ENCODE measurements at places on chromosomes 3 and 15.

- DNase-seq: no peak
Measured at GRCh38 chr3:4520033-4520816, 27.1 kb downstream of the ITPR1 start.

DNA sequence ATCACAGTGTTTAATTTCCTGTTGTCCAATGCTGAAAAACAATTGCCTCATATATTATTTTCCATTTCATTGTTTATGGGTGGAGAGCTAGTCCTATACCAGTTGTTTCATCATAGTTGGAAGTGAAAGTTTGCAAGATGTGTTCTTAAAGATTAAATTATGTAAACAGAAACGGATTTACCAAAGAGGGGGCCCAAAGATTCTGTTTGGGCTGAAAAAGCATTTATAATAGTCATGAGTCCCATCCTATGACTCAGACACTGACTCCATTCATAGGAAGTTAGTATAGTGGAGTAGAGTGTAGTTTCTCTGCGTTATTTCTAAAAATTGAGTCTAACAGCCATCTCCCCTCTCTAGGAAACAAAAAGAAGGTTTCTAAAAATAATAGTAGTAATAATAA, 24.3 kb downstream of the NFKBIZ start:
- DNase-seq: no peak

GRCh38 chr3:191414732-191415131, 46.2 kb upstream of the PYDC2 start:
- DNase-seq: no peak

- no peak for DNase-seq
Measured at GRCh38 chr3:74642876-74643275, 28.4 kb upstream of the CNTN3 start.

DNA sequence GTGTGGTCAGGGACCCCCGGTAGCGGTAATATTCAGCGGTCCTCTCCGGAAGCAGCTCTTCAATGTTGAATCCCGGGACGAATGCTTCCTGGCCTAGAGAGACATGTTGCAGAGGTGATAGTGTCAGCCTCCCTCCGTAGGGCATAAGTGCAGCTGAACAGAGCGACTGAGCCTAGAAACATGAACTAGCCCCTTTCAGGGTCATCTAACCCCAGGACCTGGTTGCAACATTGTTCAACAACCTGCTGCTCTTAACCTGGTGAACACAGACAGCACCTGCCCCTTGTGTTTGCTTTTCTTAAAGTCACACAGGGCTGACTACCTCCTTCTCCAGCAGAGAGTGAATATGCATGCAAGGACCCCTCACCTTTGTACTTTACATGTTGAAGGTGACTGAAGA, 41.3 kb downstream of the CA12 start:
- no peak for DNase-seq

Measured in stimulated activated CD8-positive, alpha-beta memory T cell treated with anti-CD3 and anti-CD28 coated beads, Interleukin-15, amount 100 ng/mL, for 24 hours (primary cell).